ENCODE measurements at places on chromosomes 12 and 14.

- no peak for DNase-seq
These were observed 100.8 kb downstream of the PPHLN1 start for GRCh38 chr12:42426746-42427145.

DNA sequence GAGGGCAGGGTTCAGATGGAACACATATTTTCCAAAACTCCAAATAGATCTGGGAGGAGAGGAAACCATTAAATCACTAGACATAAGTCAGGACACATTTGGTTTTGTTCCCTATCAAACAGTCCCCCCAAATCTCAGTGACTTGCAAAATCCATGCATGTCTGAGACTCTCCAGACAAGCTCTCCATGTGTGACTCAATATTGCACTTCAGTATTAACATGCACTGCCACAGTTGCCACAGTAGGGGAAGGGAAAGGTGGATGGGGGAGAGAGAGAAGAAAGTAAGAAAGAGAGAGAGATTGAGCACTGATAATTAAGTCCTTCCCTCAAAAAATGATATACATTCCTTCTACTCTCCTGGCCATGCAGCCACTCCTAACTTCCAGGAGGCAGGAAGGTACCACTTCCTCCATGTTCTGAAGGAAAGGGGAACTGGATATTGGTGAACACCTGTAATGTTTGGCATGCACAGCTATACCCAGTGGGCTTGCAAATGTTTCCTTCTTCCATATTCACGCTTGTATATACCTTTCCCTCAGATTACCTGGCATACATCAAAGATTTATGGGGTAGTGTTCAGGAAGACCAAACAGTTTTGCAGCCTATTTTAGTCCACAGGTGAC, 310.0 kb downstream of the ZFP36L1 start:
- no peak for DNase-seq

GRCh38 chr12:11855983-11856374, 206.5 kb downstream of the ETV6 start:
- no peak for DNase-seq

DNA sequence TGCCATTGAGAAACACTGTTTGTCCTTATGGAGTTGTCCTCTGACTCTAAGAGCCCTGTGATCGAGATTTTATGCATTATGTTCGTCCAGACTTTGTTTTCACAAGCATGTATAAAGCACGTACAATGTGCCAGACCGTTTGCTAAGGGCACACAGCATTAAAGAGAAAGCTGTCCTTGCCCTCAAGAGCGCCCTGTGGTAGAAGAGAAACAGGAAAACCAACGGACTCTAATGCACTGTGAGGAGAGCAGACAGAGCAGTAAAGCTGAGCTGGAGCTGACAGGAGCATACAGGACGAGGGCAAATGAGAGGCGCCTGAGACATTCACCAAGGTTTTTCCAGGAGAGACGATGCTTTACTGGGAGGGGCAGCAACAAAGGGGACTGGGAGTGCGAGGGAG, 66.2 kb upstream of the OVCH1 start:
- DNase-seq: no peak

DNA sequence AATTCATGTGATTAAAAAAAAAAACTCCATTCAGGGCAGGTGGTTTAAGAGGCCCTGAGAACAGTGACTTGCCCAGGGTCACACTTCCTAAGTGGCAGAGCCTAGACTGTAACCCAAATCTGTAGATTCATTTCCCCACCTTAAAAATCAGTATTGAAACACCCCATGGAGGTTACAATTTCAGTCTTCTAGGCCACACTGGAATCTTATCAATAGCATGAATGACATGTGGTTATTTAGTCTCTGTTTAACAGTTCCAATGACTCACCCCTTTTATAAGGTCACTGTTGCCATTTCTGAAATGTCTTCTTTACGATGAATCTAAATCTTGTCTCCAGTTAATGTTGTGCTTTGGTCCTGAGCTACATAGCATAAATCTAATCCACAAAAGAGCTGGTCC, 262.3 kb upstream of the GRIP1 start:
- no peak for DNase-seq

- DNase-seq: no peak
These were observed 119.7 kb downstream of the SLC25A47 start for GRCh38 chr14:100442498-100443490.

DNA sequence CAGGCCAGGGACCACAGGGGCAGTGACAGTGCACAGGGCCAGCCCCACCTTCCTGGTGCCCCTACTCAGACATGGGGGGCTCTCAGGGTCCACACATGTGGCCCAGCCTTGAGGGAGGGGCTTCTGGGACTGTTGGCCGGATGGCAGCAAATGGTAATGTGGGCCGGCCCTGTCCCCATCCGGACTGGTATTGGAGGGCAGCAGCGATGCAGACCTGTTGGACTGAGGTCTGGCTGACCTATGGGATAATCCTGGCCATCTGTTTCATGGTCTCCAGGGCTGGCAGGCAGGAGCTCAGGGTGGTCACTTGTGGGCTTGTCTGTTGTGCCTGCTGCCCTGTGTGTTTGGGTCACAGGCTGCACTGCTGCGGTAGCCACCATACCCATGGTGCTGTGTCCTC, 387.5 kb downstream of the TMEM121 start:
- DNase-seq: peak; percentile 2

DNA sequence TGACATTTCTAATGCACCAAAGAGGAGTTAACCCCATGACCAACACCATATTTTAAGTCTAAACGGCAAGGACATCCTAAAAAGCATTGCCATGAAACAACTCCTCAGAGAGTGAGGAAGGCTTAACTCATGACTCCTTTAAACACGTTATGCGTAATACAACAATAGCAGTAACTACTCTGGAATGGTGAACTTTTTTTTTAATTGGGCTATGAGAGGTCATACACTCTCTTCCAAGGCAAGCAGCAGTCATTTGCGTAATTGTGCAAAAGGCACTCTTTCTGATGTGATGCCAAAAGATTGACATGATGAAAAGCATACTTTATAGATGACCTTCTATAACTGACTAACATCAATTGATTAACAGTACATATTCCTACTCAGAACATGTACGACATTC, 39.4 kb downstream of the RHOJ start:
- DNase-seq: no peak

GRCh38 chr14:57487771-57488170, 5.9 kb downstream of the CCDC198 start:
- DNase-seq: no peak

DNA sequence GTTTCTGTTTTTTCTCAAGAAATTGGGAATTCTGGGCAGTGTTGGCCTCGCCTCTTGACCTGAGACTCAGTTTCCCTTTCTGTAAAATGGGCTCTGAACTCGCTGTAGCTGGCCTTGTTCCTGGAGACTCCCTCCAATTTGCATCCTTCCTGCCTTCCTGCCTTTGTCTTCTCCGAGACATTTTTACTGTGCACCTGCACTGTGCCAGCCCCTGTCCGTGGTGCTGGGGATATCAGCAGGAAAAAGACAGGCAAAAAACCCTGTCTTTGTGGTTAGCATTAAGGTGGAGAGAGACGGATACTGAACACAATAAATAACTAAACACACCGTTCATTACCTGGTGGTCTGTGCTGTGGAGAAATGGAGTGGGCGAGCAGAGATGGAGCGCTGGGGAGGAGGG, 129.8 kb downstream of the AACS start:
- DNase-seq: no peak

GRCh38 chr12:123223241-123223668, 9.7 kb downstream of the MPHOSPH9 start:
- DNase-seq: peak; percentile 44

DNA sequence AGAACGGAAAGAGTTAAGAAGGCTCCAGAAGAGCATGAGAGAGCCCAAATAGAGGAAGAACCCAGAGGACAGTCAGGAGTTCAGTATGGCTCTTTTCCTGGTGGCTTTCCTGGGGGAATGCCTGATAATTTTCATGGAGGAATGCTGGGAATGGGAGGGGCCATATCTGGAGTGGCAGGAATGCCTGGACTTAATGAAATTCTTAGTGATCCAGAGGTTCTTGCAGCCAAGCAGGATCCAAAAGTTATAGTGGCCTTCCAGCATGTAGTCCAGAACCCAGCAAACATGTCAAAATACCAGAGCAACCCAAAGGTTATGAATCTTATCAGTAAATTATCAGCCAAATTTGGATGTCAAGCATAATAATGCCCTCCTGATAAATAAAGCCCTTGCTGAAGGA, 15.5 kb upstream of the SYT10 start:
- DNase-seq: no peak

DNA sequence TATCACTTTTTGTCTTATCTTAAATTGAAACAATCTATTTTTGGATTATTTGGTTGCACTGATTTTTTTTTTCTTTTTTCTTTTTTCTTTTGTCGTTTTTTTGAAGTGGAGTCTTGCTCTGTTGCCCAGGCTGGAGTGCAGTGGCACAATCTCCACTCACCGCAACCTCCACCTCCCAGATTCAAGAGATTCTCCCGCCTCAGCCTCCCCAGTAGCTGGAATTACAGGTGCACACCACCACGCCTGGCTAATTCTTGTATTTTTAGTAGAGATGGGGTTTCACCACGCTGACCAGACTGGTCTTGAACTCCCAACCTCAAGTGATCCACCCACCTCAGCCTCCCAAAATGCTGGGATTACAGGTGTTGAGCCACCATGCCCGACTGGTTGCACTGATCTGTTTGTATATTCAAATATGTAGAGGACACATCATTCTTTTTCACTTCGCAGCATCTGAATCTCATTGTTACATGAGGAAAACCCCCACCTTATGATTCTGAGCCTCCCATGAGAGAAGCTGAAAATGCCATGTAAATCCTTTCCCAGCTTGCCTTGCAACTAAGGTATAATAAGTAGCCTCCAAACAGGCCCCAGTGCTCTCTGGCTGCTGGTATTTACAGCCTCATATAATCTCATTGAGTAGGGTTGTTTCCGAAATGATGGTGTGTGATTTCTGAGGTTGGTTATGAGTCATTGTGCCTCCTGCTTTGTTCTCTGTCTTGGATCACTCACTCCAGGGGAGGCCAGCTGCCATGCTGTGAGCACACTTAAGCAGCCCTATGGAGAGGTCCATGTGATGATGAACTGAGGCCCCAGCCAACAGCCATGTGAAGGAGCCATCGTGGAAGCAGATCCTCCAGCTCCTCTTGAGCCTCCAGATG, 5.2 kb upstream of the HSP90B1 start:
- DNase-seq: peak; percentile 91

- DNase-seq: no peak
These were observed 15.5 kb upstream of the TCTN2 start for GRCh38 chr12:123655420-123655819.

DNA sequence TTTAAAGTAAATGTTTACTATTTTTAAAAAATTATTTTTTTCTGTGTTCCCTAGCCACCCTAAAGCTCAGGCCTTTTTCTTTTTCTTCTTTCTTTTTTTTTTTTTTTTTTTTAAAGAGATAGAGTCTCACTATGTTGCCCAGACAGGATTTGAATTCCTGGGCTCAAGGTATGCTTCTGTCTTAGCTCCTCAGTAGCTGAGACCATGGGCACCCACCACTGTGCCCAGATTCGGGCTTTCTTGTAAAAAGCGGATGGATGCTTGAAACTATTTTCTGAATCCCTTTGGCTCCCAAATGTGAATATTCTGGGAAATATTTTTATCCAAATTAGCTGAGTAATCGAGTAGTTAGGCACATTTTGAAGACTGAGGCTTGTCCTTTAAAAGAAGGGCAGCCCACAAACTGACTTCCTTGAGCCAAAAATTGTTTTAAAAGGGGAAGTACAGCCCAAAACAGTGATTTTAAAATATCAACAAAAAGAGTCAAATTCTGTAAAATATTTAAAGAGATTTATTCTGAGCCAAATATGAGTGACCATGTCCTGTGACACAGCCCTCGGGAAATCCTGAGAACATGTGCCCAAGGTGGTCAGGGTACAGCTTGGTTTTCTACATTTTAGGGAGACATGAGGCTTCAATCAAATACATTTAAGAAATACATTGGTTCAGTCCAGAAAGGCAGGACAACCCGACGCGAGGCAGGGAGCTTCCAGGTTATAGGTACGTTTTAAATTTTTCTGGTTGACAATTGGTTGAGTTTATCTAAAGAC, 28.8 kb upstream of the HIGD1C start:
- DNase-seq: no peak

GRCh38 chr14:79551523-79551922, 659.8 kb downstream of the DIO2 start:
- DNase-seq: no peak

DNA sequence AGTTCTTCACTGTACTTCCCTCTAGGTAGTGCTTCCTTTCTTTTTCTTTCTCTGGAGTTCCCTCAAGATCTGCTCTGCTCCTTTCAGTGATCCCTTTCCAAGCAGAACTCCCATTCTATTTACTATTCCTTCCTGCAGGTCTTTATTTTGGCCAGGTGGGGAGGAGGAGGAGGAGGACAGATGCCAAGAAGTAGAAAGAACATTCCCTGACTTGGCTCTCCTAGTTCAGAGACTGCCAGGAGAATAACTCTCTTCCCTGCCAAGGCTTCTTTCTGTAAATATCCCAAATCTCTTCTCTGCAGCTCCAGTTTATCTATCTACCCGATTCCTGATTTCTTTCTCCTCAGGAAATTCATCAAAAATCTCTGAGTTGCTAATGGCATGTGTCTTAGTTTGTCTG, 229.6 kb upstream of the TMEM260 start:
- DNase-seq: no peak

- DNase-seq: no peak
These were observed 208.2 kb upstream of the RTL1 start for GRCh38 chr14:101111620-101112290.

DNA sequence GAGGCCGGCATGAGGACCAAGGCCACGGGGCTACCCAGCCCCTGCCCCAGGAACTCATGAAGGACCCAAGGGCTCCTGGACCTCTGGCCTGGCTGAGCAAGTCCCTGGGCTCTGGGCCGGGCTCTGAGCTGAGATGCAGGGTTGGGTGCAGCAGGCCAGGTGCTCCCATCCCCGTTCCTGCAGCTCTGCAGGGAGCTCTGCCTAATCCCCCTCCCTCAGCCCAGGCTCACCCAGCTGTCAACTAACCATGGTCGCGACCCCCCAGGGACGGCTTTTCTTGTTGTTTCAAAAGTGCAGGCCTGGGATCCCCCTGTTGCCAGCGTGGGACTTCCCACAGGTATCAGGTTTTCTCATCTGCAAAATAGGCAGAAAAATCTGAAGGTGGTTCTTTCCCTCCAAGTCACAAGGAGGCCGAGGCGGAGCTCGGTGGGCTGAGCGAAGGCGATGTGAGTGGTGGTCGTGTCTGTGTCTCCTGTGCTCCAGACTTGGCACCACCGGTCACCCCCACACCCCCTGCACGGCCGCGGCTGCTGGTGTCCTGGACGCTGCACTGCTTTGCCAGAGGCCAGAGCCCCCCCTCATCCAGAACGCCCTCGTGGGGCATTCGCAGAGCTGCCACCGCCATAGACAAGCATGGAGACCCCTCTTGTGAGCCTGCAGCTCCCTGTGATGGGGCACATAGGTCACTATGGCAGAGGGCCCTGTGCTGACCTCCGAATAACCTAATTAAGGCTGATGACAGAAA, 22.5 kb upstream of the GALNT9 start:
- no peak for DNase-seq

DNA sequence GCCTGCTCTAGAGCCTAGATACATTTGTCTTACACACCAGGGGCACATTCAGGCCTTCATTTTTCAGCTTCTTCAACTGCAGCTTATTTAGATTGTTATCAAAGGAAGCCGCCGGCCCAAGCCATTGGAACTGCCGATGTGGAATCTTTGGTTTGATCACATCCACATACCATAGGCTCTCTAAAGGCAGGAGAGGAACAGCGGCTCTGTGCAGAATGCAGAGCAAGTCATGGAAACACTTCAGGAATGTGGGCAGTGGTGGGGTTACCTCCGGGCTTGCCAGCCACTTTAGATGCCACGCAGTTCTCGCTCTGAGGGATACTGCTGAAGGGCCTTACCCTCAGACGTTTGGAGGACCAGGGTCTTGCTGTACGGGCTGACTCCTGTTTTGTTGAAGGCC, 53.4 kb upstream of the PYGL start:
- no peak for DNase-seq
